ENCODE measurements at places on chromosomes 7 and 10. TPM values are rescaled to one million over a fixed set of nuclear protein-coding genes. Genes with fewer than 3 reads are reported as not detected.

DNA sequence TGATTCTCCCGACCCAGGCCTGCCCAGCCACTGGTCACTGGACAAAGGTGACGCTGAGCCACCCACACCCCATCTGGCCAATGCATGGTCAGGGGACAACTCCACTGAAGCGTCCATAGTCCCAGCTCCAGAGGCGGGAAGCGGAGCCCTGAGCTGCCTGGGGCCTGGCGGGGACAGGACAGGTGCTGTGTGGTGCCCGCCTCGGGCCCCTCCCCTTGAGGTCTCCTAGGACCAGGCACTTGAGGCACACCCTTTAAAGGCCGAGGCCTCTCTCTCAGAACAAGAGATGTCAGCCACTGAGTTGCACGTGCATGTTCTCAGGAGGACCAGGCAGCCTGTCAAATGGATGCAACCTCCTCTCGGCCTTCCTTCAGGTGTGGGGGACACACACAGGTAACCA lies 52.5 kb upstream of the PPP2R2D start:
- no peaks in the 10 kb centered on the region for H3K36me3 ChIP-seq
- no peak overlapping the region for H3K4me3 ChIP-seq
- H3K4me1 ChIP-seq = no peaks in the 10 kb centered on the region
- DNase-seq = no peak

Gene LRRN3
- total RNA-seq = 1.1 TPM

DNA sequence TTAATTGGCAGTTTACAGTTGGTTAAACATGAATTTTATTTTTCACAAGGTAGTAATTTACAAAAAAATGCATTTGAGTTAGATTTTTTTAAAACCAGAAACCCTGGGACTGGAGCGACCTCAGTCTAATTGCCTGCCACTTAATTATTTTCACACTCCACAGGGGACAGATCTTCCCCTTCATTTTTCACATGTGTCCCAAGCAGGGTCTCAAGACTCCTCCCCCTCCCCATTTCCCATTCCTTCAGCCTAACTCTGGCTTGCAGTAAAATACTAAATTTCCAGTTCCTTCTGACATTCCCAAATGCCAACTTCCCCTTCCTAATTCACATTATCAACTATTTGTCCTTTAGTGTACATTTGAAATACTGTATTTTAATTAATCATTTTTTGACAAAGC lies 948 bp downstream of the ZNF138 start:
- no peaks in the 10 kb centered on the region for H3K36me3 ChIP-seq
- no peak overlapping the region for H3K27ac ChIP-seq
- H3K27me3 ChIP-seq = no peaks in the 10 kb centered on the region
- peak; percentile 10 for DNase-seq
- peaks cover 5% of the 10 kb centered on the region for H3K4me1 ChIP-seq

GRCh38 chr10:46323176-46323575 lies 36.4 kb downstream of the ANTXRL start:
- no peaks in the 10 kb centered on the region for H3K27me3 ChIP-seq
- H3K36me3 ChIP-seq = no peaks in the 10 kb centered on the region
- no peak for DNase-seq
- H3K27ac ChIP-seq = no peak overlapping the region
- no peak overlapping the region for H3K4me3 ChIP-seq

- no peaks in the 10 kb centered on the region for H3K36me3 ChIP-seq
- H3K27ac ChIP-seq = no peak overlapping the region
- no peaks in the 10 kb centered on the region for H3K27me3 ChIP-seq
- no peaks in the 10 kb centered on the region for H3K4me1 ChIP-seq
These were observed 456.2 kb downstream of the REEP3 start for GRCh38 chr10:63977329-63977923.

Gene STEAP2
- total RNA-seq = 15.8 TPM
